ENCODE measurements at places on chromosomes 7 and 10. TPM values are rescaled to one million over a fixed set of nuclear protein-coding genes. Genes with fewer than 3 reads are reported as not detected.

The NEBL gene
- total RNA-seq: 728 TPM

The GDF2 gene
- total RNA-seq: not detected

The CNTNAP2 gene
- 0.19 TPM for total RNA-seq

The UCMA gene
- not detected for total RNA-seq

The CYP3A7 gene
- not detected for total RNA-seq

The FXYD4 gene
- total RNA-seq: not detected

The ZPBP gene
- not detected for total RNA-seq

The ELMO1 gene
- total RNA-seq: 15.1 TPM

- no peak for DNase-seq
Measured at GRCh38 chr10:118790058-118790457, 35.3 kb upstream of the CACUL1 start.

DNA sequence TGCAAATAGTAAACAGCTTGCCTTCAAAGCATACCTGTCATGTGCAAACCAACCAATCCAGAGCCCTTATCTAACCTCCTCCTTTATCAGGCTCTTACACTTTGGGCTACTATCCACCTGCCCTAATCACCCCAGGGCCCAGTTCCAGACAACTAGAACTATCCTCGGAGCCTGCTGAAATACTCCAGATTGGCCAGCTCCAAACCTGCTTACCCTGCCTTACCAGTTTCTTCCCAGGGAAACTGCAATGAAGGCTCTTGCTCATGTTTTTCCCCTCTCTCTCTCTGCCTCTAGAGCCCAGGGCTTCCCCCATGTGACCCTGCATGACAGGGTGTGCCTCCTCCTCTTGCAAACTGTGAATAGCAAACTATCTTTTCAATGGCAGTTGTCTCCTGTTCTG is 81.4 kb upstream of the CAPZA2 start:
- no peak for DNase-seq

- DNase-seq: no peak
Measured at GRCh38 chr10:77578583-77579227, 58.9 kb downstream of the KCNMA1 start.

- DNase-seq: no peak
Measured at GRCh38 chr10:79468841-79469585, 23.6 kb upstream of the ZCCHC24 start.

- DNase-seq: no peak
Measured at GRCh38 chr10:92967641-92968040, 93.0 kb upstream of the CYP26C1 start.

- no peak for DNase-seq
Measured at GRCh38 chr7:85525676-85526075, 338.8 kb upstream of the SEMA3D start.

GRCh38 chr7:84136336-84136735 is 58.3 kb downstream of the SEMA3A start:
- no peak for DNase-seq

DNA sequence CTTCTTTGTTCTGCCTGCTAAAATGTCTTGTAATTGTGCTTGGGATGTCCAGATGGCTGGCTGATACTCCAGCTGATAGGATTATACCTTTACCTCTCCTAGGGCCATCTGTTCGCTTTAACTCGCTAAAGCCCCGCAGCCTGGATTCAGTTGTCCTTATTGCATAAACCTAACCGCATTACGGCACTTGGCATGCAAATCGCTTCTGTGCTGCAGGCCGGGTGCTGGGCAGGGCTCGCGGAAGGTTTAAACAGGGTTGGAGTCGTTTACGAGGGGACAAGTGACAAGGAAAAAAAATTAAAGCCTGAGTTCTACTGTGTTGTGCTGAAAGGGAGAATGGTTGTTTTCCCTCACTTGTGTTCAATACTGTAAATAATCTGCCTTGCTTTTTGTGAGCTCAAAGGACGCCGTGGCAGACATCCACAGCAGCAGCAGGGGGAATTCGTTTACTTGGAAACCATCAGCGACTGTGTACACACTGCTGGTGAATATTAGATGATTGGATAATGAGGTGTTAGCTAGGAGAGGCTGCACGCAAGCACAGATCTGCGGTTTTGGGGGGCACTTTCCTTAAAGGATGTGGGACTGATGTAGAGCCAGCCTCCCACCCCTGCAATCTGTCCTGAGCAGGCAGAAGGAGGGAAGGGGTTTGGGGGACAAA is 93.0 kb downstream of the EBF3 start:
- no peak for DNase-seq

GRCh38 chr10:119153041-119153440 is 12.5 kb downstream of the SFXN4 start:
- DNase-seq: no peak

DNA sequence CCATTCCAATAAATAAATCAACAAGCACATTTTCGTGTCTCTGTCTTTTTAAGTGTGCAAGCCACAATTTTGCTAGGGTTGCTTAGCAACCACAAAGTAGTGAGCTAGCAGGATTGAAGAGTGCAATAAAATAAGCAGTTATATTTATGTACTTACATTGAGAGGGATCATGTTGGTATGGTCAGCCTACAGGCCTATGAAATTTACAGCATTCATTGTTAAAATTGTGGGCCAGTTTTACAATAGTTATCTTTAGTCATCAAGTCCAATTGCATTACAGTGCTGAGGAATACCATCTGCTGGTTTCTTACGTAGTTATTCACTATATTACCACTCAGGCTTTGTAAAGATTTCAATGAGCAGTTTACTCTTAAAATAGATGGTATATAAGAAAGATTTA is 192.5 kb upstream of the POT1 start:
- DNase-seq: no peak

DNA sequence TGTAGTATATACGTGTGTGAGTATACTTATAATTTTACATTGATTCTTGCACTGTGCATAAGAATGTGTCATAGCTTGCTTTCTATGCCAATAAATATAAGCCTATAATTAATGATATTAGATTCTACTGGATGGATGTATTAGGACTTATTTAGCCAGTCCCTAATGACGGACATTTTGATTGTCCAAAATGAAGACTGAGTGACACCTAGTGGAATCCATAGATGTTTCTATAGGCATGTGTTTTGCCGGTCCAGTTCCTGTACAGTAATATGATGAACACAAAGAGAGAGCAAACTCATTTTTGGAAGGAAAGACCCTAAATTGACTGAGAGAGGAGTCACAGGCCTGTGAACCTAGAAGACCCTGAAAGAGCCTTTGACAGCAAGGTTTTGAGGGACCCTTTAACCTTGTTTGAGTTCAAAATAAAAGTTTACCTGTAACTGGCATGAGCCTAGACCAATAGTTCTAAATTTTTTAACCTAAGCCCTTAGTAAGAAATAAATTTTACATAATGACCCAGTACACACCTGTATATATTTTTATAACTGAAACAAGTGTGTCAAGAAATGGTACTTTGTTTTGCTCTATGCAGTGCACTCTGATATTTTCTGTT is 42.4 kb upstream of the AGBL3 start:
- DNase-seq: no peak

GRCh38 chr7:44063547-44063893 is 1.8 kb downstream of the PGAM2 start:
- DNase-seq: no peak

- no peak for DNase-seq
Measured at GRCh38 chr10:124045801-124046355, 47.5 kb downstream of the CHST15 start.

GRCh38 chr7:24609059-24609458 is 35.8 kb downstream of the PALS2 start:
- no peak for DNase-seq

DNA sequence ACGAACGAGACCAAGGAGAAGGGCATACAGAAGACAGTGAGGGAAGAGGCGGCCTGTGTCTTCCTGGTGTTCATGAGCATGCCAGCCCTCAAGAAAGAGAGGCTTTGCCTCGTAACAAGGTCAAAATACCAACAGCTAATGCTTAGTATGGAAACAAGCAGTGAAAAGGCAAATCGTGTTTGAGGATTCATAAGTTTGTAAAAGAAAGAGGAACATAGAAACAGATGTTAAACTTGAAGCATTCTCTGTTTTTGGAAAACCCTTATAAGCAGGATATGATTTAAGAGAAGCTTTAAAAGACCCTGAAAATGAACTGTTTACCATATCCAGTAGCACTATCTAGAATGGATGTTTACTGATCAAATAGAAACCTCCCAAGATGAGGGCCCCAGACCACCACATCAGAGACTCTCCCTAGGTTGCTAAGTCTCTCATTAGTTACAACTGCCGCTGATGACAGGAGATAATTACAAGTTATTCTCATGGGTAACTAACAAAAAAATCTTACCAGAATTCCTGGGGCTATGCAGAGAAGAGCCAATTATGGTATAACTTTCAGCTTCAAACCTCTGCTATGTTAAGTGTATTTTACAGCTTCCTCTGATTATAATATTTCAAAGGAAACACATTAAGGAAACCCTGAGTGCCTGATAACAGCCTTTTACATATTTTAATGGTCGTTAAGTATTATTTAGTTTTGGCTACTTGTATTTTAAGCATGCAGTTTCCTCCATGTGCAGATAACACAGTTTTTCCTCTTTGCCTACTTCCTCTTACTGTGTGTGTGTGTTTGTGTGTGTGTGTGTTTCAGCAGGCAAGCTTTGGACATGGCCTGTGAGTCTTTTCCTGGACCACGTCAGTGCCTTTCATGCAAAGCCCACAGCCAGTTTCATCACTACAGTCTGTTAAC is 17.9 kb downstream of the JCAD start:
- DNase-seq: no peak

DNA sequence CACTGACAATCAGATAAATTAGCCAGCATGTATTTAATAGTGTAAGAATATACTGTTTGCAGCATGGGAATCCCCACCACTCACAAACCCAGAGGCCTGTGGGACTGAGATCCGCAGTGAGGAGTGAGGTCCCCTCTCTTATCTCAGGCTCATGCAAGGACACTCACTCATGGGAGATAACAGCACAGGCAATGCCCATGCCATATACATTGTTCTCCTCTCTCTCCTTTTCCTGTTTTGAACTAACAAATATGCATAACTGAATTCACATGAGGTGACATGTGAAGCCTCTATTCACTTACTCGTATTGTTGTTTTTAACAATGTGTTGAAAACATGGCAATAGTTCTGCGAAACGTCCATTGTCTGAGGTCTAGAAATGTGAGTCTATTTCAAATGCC is 230.5 kb downstream of the ARHGAP21 start:
- no peak for DNase-seq

DNA sequence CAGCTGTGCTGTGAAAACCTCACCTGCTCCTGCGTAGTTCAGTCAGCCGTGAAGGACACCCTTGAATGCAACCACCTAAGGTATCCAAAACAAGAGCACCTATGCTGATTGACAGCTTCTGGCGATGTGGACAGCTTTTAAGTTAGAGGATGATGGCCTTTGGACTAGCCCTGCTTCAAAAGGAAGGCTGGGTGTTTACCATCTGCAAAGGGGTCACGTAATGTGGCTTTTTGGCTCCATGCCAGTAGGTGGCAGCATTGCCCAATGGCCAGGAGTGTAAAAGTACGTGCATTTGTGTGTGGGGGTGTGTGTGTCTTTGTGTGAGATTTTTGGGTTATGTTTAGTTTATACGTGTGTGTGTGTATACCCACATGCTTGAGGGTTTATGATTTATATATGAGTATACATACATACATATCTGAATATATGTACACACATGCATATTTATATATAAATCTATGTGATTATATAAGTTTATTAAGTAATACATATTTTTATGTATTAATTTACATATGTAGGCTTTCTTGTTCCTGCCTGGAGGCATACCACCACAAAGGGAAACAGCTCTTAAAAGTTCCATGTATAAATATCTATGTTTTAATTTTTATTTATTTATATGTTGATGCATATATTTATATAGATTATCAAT is 236.3 kb upstream of the ANKRD30A start:
- no peak for DNase-seq

DNA sequence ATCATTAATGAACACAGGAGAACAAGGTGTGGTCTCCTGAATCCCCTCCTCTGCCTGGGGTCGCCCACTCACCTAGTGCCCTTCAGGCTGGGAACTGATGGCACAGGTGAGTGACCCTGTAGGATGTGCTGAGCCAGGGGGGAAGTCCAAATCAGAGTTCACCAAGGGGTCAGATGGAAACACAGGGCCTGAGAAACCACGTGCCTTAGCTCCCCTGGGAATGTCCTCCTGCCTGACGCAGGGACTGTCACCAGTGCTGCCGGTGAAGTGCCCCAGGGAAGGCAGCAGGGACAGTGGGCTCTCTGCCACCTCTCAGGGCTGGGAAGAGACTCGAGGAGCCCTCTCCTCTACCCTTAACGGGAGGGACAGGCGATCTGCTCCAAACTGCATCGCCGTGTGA is 5.8 kb upstream of the PYROXD2 start:
- peak; percentile 47 for DNase-seq

GRCh38 chr7:83984076-83984475 is 210.5 kb downstream of the SEMA3A start:
- DNase-seq: no peak

DNA sequence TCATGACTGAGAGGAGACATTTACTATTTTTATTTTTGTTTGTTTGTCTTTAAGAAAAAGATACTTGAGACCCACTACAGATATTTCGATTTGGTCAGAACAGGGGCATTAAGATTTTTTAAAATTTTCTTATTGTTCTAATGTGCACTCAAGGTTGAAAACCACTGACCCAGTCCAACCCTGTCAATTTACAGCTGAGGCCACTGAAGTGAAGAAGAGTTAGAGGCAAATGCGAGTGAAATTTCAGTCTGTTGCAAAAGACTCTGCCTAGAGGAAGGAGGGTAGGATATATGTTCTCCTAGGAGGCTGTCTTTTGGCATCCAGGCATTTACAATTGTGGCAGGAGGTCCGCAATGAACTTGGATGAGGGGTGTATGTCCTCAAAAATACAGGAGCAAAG is 396.3 kb downstream of the RPS24 start:
- no peak for DNase-seq

GRCh38 chr7:90977056-90977455 is 287.2 kb upstream of the FZD1 start:
- DNase-seq: no peak

GRCh38 chr7:105917659-105918058 is 41.3 kb upstream of the ATXN7L1 start:
- DNase-seq: no peak

DNA sequence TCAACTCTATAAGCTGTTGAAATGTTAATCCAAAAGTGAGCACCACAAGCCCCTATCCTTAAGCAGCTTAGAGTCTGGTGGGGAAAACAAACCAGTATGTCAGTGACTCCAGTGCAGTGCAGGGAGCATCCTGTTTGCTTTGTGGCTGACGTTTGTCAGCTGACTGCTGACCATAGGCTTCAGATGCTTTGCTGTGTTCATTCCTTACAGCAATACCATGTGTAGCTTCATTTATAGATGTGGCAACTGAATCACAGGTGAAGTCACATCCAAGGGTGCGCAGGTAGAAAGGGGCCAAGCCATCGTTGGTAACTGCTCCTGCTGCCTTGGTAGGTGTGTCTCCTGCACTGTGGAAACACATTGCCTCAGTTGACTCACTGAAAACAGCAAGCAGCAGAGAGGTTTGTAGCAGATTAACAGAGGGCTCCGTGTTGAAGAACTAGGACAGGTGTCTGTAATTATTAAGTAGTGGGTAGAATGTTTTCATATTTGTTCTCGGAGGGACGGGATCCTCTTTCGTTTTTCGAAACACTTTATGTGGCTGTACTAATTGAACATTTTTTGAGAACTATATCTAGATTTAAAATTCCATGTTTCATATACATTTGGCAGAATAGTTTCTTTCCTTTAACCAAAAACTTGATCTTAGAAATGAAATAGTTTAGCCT is 2.0 kb downstream of the INSIG1 start:
- no peak for DNase-seq

GRCh38 chr10:71349406-71349805 is 30.3 kb downstream of the SLC29A3 start:
- no peak for DNase-seq
